G401 (cell line): ENCODE measurements at places on chromosomes 11 and 22. TPM values are rescaled to one million over a fixed set of nuclear protein-coding genes. Genes with fewer than 3 reads are reported as not detected.

- DNase-seq: no peak
Measured at GRCh38 chr11:133560472-133560855, 28.2 kb upstream of the OPCML start.

GRCh38 chr11:44861849-44862557 is 88.7 kb downstream of the TP53I11 start:
- DNase-seq: peak; percentile 76

GRCh38 chr11:43366677-43367076 is 8.0 kb downstream of the TTC17 start:
- no peak for DNase-seq

GRCh38 chr11:74453373-74453975 is 13.9 kb downstream of the KCNE3 start:
- peak; percentile 28 for DNase-seq

- peak; percentile 59 for DNase-seq
Measured at GRCh38 chr11:61747192-61747966, 5.1 kb upstream of the MYRF start.

DNA sequence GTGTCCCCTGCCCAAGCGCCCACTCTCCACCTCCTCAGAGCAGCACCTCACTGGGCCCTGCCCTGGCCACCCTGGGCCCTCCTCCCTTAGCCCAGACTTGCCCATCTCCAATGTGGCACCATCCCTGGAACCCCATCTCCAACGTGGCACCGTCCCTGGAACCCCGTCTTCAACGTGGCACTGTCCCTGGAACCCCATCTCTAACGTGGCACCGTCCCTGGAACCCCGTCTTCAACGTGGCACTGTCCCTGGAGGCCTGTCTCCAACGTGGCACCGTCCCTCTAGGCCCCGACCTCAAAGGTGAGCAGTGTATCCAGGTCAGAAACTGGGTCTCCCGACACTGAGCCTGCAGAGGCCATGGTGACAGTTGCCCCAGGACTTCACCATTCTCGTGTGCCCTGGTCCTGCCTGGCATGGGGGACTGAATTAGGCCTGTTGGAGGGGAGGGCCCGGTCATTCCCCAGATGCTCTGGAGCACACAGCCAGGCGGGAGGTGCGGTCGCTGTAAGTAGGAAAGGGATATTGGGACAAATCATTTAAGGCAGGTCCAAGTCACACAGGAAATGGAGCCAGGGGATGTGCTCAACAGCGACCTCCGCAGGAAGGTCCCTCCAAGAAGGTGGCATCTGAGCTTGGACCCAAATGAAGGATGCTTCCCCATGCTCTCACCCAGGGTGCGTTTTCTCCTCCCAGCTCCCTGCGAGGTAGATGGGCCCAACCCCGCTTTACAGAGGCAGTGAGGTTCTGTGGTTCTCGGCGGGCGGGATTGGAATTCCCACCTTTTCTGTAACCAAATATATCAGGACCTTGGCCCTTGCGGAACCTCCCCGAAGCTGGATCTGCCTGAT is 2.4 kb upstream of the CTSD start:
- no peak for DNase-seq

- DNase-seq: no peak
Measured at GRCh38 chr22:39520226-39521105, at the start of gene ATF4. ATF4 (plus strand) TSS chr22:39520562; CDS start chr22:39521446, 884 bp downstream.

DNA sequence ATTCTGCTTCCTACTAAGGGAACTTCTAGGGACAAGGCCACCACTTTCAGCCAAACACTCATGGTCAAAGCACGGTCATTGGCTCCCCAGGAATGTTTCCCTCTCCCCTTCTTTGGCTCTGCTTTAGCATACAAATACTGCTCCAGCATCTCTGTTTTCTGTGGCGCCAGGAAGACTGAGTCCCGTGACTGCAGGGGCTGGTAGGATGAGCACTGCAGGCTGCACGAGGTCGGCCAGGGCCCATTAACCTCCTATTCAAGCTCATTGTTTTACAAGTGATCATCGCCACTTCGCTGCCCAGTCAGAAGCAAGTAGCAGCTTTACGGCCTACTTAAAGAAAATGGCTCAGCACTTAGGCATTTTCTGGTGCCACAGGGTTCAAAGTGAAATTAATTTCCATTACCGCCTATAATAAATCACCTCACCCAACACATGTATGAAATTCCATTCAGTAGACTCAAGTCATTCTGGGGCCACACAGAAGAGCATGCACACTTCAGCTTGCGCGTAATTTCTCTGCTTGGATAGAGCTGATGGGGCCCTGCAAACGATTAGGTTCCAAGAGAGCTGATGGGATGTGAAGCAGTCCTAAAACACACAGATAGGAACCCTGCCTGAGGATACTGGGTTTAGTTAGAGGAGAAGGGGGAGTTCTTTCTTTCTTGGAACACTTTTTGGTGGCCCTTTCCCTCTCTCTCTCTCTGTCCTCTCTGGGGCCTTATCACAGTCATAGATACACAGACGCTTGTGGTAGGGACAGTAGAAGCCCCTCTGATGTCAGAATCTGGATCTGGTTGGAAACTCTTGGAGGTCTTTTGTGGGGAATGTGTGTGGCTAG is 173.7 kb downstream of the KIF18A start:
- DNase-seq: peak; percentile 74

- DNase-seq: no peak
Measured at GRCh38 chr11:94305146-94305545, 766 bp downstream of the IZUMO1R start.

DNA sequence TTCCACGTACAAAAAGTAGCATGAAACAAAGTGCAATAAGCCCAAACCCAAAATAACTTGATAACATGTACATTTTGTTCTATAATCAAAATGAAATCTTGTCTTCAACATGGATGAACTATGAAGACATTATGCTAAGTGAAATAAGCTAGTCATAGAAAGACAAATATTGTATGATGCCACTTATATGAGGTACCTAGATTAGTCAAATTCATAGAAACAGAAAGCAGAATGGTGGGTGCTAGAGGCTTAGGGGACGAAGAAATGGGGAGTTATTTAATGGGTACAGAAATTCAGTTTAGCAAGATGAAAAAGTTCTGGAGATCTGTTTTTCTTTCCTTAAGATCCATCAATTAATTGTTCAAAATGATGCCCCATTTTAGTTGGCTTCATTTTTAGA is 7.5 kb downstream of the PGM2L1 start:
- DNase-seq: no peak

GRCh38 chr11:59770319-59770718 is 15.1 kb downstream of the STX3 start:
- no peak for DNase-seq

DNA sequence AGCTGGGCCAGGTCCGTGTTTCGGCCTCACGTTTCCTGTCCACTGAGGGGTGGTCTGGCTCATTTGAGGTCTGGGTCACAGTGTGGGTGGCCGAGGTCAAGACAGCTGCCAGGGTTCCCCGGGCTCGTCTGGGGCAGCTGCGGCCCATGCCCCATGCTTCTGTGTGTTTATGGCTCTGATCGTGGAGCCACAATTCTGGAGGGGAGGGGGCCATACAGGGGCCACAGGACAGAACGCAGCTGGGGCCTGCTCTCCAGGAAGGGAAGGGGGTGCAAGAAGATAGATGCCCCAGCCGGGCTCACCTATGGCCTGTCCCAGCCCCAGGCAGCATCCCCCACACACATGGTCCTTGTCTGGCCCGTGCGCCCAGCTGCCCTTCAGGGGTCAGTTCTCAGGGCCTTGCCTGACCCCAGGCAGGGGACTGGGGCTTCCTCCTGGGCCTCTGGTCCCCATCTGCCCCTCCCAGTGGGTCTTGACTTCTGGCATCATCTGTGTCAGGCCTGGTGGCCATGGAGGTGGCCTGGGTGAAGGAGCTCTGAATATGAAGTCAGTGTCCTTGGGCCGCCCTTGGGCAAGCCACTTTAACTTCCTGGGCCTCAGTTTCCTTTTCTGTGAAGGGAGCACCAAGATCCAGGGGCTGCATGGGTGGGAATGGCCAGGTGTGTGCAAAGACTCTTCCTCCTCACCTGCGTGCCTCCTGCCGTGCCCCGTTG is 8.4 kb downstream of the TSPAN32 start:
- no peak for DNase-seq

DNA sequence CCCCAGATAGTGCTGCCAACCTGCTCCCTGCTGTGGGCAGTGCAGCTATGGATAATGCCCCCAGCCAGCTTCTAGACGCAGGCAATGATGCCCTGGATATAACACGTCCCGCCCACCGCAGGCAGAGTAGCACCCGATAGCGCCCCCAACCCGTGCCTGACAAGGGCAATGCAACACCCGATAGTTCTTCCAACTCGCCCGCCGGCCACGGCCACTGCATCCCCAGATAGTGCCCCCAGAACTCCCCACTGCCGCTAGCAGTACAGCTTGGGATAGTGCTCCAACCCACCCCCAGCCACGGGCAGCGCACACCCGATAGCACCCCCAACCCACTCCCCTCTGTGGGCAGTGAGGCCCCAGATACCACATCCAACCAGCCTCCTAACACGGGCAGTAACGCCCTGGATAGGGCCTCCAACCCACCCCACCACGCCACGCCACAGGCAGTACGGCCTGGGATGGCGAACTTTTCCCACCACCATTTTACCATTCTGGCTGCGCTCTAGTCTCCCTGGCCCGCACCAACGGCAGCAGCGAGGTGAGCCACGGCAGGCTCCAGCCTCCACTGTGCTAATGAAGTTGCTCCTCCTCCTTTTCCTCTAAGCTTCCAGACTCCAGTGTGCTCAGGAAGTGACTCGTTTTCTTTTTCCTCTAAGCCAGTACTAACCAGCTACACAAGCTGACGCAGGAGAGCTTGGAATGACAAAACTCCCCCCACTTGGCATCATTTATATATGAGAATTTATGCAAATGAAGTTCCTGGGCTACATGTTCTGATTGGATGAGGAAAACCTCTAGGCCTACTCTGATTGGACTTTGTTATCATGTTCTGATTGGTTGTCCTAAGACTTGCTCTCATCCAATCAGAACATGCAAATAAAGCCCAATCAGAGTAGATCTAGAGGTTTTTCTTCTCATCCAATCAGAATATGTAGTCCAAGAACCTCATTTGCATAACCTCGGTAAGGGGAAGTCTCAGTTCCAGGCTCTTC is 3.0 kb upstream of the RFPL3 start:
- no peak for DNase-seq

- no peak for DNase-seq
Measured at GRCh38 chr11:70579316-70579955, 181.1 kb downstream of the CTTN start.

- no peak for DNase-seq
Measured at GRCh38 chr11:116733043-116733755, 39.6 kb downstream of the BUD13 start.

Gene MYO18B
- total RNA-seq: not detected in 2 replicates

Gene ISX
- total RNA-seq: not detected in 2 replicates

Gene CRYBB3
- total RNA-seq: not detected in 2 replicates

Gene PDGFD
- total RNA-seq: 5.7 and 8.8 TPM in 2 replicates
